ENCODE measurements at places on chromosomes 6 and 20.

DNA sequence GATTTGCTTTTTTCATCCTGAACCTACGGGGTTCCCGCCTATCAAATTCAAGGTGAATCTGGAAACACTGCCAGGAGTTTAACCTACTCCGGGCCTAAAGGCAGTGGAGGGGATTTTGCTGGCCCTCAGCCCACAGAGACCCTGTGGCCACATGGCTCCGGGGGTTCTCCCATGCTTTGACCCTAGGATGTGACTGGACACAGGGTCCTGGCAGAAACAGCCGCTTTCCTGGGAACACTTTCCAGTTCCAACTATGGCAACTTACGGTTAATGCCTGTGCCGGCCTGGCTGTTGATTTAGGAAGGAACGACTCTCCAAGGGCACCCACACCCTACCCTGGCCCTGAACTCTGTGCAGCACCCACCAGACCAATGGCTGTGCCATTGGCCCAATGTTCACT, 141.7 kb upstream of the RPS6KA2 start:
- DNase-seq = no peak

DNA sequence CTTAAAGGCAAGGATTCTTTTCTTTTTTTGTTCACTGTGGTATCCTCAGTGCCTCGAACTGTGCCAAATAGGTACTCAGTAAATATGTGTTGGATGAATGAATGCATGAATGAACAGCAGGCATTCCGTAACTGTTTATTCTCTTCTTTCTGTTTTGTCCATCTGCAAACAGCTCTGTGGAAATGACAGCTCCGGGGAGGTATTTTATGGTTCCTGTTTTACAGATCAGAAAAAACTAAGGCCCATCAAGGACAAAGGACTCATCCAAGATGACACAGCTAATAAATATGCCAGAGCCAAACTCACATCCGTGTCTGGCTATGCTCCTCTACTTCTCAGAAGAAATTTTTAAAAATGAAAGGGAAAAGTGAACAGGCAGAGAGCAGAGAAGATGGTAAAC, 21.0 kb downstream of the JPH2 start:
- no peak for DNase-seq

GRCh38 chr6:89007209-89008000, 44.0 kb upstream of the RNGTT start:
- peak; percentile 8 for DNase-seq

- no peak for DNase-seq
Measured at GRCh38 chr20:21615617-21616080, 89.8 kb upstream of the PAX1 start.

- DNase-seq = no peak
Measured at GRCh38 chr6:104014163-104014959, 845.4 kb downstream of the HACE1 start.

GRCh38 chr20:19750907-19751636, 7.0 kb upstream of the RIN2 start:
- DNase-seq = no peak

DNA sequence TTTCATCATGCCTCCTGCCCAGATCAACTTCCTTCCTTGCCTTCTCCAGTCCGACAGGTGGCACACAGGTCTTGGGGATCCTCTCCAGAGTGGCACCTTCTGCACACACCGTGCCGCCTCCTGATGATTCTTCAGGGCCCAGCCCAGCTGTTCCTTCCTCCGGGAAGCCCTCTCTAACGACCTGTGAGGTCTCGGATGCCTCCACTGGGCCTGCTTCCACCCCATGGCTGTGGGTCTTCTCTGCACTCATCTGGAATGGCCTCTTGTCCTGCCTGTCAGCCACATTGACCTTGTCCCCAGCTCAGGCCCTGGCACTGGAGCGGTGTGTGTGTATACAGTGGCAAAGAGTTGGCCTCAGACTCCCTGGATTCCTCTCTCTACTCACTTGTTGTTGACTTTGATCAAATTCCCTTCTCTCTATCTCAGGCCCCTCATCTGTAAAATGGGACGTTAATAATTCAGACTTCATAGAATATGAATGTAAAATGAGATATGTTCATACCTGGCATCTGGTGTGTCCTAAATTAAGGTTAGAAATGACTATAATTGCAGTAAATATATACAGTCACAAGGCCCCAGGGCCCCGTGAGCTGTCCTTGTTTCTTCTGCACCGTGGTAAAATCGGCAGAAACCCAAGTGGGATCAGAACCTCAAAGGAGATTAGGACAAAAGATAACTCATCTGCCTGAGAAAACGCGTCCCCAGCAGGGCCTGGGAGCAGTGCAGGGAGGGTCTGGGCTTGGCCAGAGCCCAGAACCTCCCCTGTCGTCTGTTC, 1.5 kb downstream of the FAM210B start:
- DNase-seq = peak; percentile 44
